ENCODE measurements at places on chromosomes 5 and 9.

DNA sequence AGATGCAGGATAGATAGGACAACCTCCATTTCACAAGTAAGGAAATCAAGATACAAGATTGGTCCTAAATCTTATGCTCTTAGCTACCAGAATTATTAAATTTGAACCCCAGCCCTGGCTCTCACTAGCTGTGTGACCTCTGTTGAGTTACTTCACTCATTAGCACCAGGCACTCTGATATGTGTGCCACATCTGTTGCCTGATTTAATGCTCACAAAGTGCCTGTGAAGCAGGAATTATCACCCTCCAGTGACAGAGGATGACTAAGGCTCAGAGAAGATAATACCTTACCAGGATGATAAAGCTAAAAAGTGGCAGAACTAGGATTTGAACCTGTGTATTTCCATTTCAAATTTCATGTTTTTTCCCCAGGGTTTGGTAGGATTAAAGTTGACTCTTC lies 110.0 kb downstream of the PLPPR1 start:
- no peak for DNase-seq

DNA sequence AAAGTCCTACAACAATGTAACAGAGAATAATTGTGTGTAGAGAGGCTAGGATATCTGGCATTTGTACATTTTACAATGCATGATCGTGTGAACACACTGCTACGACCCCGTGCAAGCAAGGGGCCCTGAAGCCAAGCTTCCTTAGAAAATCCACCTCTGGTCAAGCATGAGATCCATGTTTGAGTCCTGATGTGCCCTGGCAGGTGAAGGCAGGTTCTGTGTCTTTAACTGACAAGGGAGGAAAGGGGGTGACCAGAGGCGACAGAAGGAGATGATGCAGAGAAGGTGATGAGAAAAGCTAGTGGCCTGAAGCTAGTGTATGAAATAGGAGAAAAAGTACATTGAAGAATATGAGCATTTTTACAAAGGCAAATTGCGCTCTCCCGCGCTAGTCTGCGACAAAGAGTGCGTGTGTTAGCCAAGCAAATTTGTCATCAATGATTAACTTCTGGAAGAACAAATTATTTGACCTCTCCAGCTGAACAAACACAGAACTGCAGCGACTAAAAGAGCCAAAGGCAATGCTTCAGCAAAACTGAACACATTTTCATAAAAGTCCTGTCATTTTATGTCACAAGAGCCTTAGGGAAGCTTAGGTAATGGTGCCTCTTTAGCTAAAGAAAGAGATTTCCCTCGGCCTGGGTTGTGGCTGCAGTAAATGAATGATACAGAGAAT lies 101.7 kb upstream of the DAPK1 start:
- DNase-seq = no peak

DNA sequence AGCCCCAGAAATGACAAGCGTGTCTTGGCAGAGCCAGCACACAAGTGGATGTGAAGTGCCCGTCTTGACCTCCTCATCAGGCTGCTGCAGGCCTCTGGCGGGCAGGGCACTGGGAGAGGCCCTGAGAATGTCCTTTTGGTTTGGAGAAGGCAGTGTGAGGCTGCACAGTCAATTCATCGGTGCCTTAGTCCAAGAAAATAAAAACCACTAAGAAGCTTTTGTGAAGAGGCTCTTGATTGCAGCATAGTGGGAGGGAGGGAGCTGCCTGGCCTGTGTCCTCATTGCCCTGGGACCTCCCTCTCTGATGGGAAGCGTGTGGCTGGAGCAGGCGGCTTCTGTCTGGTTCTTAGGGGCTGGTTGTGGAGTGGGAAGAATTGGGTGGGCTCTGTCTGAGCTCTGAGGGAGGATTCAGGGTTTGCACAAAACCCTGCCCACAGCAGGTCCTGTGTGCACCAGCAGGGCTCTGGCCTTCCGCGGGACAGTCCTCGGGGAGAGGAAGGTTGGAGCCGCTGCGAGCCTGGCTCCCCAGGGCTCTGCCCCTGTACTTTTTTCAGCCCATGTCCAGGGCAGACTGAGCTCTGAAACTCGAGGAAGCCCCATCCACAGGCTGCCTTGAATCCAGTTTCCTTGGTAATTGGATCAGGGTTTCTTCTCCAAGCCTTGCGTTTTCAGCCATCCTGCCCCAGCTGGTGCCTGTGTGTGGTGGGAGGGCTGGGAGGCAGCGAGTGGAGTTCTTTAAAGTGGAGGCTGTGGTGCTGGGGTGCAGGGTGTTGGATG lies 1.1 kb downstream of the HRCT1 start:
- DNase-seq = no peak

DNA sequence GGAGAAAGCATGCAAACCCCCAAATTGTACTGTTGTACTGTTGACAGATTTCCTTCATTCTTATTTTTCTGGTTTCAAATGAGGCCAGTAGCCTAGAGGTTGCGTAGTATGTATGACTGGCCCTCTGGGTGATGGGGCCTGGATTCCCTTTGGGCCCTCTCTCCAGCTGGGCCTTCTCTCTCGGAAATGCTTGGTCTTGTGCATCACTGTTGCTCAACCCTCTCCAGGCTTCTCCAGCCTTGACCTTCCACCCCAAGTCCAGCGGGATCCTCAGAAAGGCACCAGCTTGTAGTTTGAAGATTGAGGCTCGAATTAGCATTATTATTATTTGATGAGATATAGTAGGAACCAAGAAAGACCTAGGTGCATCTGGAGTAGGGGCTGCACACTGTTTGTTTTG lies 87.0 kb downstream of the ANGPTL2 start:
- DNase-seq = no peak

DNA sequence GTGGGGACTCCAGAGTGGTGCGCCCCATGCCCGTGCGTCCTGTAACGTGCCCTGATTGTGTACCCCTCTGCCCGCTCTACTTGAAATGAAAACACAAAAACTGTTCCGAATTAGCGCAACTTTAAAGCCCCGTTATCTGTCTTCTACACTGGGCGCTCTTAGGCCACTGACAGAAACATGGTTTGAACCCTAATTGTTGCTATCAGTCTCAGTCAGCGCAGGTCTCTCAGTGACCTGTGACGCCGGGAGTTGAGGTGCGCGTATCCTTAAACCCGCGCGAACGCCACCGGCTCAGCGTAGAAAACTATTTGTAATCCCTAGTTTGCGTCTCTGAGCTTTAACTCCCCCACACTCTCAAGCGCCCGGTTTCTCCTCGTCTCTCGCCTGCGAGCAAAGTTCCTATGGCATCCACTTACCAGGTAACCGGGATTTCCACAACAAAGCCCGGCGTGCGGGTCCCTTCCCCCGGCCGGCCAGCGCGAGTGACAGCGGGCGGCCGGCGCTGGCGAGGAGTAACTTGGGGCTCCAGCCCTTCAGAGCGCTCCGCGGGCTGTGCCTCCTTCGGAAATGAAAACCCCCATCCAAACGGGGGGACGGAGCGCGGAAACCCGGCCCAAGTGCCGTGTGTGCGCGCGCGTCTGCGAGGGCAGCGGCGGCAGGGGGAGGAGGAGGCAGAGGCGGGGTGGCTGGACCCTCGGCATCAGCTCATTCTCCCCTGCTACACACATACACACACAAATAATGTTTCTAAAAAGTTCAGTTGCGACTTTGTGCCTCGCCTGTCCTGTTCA lies 668 bp downstream of the GLIS3 start:
- no peak for DNase-seq

DNA sequence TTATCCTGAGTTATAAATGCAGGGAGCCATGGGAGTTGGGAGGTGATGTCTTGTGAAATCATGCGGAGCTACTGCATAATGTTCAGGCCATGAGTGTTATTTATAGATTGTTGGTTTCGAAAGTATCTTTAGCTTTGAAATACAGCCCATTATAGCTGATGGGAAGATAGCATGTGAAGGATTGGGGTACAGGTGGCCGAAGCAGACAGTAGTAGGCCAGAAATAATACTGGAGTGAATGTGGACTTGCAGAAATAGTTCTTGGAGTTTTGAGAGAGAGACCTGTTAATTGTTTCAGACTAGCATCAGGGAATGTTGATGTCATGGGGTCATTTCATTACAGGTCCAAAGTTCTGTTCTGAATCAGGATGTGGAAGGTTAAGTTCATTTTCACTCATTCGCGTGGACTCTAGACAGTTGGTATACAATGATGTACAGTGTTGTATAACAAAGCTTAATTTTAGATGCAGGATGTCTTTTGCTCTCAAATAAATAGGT lies 3.8 kb downstream of the ATP6V1G1 start:
- no peak for DNase-seq

GRCh38 chr9:136606687-136607333 lies 55.9 kb upstream of the EGFL7 start:
- no peak for DNase-seq

- DNase-seq = no peak
Observed at GRCh38 chr9:97632248-97632984, 752 bp downstream of the TSTD2 start.

DNA sequence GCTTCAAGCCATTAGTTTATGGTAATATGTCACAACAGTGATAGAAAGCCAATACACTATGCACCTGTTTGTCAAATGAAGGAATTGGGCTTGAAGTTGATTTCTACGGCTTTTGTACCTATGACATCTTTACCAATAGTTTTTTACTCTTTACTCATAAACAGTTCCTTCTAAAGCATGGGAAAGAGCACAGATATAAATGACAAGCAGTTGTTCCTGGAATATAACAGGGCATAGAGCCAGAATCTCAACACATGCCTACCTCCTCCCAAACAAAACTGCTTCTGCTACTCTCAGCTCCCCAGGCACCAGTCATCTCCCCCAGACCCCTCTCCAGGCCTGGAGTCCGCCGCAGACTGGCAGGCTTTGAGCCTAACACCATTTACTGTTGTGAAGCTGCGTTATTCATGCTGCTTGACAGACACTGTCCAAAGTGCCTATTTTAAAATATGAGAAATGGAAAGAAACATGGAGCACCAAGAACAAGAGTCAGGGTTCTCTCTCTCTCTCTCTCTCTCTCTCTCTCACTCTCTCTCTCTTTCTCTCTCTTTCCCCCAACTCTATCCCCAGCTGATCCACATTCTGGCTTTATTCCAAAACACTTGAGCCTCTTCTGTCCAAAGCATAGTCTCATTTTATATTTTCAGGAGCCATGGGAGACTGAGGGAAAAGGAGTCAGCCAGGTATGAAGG lies 111.6 kb downstream of the ADRB2 start:
- no peak for DNase-seq

GRCh38 chr9:89606624-89607311 lies 2.0 kb downstream of the GADD45G start:
- no peak for DNase-seq

DNA sequence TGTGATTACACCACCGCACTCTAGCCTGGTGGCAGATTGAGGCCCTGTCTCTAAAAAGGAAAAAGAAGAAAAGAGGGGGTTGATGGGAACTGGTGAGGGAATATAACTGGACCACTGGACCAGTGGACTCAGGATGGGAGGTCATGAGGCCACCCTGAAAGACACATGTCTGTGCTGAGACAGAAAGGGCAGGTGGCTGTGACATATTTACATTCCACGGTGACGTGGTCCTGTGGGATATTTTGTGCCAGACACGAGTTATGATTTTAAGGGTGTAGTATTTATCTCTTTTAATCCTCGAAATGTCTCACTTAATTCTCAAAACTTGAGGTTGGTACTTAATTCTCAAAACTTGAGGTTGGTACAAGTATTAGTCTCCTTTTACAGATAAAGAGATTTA lies 32.9 kb downstream of the LHX2 start:
- no peak for DNase-seq

- DNase-seq = no peak
Observed at GRCh38 chr5:38533286-38534155, 22.9 kb downstream of the LIFR start.

DNA sequence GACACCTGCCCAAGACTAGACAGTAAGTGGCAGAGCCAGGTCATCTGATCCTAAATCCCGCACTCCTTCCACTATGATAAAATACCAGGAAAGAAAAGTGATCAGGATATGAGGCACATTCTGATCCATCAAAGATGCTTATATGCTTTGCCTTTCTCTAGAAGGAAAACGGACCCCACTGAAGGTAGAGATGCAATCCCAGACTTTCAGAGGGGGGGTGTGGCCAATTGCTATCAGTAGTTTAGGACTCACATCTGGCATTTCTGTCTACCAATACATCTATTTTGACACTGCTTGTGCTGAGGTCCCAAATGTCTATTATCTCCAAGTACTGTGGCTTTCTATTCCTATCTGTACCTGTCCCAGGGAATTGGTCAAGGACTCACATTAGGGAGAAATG lies 1.7 kb downstream of the TRIM52 start:
- no peak for DNase-seq

DNA sequence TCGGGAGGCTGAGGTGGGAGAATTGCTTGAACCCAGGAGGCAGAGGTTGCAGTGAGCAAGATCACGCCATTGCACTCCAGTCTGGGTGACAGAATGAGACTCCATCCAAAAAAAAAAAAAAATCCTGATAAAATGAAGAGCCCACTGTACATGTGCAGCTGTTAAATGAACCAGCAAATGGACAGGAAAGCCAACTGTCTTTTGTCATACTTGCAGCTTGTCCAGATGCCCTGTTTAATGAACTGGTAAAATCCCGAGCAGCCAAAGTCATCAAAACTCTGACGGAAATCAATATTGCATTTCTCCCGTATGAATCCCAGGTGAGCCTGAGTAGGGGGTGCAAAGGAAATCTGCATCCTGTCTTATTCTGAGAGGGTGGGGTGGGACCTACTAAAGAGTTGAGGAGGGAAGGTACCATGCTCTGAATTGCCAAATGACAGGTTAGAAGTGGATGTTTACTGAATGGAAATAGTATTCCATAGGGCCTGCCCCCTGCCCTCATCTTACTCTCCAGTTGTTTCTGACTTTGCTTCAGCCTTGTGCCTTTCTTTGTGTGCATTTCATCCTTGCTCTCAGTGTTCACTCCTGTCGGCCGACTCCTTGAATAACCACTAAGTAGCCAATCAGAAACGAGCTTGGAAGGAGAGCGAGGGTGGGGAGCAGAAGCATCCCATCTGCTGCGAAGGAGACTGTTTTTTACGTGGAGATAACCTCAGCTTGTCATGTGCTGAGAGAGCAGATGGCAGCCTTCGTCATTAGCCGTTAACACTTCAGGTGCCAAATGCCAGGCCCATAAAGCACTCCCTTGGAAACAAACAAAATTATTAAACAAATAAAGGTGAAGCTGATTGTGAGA lies 45.7 kb upstream of the CFAP157 start:
- no peak for DNase-seq

DNA sequence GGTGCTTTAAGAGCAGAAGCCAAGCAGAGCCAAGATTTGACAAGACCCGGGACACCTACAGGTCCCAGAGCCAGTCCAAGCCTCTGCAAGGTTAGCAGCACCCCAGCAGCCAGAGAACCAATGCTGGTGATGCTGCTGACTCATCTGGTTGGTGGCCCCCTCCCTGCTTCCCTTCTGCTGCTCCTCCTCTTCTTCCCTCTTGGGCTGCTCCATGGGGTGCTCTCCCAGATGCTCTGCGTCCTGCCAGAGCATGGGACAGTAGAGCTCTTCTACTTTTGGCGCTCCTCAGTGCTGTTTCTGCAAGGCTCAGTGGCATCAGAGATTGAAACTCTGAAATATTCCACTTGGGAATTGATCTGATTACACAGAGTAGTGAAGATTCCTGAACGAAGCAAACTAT lies 76.1 kb upstream of the SAP30L start:
- DNase-seq = no peak
